Brain microvascular endothelial cell (primary cell): ENCODE measurements at places on chromosomes 2 and 18.

GRCh38 chr2:197028230-197028629 is 101.7 kb upstream of the PGAP1 start:
- DNase-seq, result peak; percentile 96

DNA sequence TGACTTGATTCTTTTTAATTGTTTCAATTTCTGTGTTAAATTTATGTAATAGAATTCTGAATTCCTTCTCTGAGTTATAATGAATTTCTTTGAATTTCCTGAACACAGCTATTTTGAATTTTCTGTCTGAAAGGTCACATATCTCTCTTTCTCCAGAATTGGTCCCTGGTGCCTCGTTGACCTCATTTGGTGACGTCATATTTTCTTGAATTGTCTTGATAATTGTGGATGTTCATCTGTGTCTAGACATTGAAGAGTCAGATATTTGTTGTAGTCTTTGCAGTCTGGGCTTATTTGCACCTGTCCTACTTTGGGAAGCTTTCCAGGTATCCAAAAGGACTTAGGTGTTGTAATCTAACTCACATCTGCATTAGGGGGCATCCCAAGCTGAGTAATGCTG is 111.4 kb upstream of the LRRTM4 start:
- no peak for DNase-seq

DNA sequence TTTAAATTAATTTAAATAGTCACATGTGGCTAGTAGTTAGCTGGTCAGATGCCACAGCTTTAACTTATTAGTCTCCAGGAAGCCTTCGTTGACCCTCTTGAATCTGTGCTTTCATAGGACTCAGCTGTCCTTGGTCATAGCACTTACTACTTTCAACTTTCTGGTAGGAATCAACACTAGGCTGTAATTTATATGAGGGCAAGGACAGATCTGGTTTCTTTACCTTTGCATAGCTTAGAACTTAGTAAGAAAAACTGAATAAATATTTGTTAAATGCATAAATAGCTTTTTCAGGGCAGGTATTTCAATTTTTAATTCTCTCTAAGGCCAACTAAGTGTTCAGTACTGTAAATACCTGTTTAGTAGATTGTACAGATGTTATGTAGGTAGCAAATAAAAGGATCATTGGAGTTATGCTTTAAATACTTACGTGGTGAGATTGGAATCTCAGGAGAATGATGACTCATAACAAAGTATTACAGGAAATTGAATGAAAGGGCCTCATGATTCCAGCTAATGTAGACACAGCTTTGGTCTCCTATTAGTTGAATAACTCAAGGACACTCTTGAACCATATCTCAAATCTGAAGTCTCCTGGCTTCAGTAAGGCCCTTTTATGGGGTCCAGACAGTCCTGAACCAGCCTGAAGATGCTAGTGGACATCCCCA is 2.6 kb downstream of the CLIP4 start:
- DNase-seq, result no peak

GRCh38 chr2:164903951-164904350 is 51.4 kb downstream of the SLC38A11 start:
- no peak for DNase-seq

GRCh38 chr2:86017901-86018896 is 87.5 kb downstream of the POLR1A start:
- DNase-seq, result no peak

DNA sequence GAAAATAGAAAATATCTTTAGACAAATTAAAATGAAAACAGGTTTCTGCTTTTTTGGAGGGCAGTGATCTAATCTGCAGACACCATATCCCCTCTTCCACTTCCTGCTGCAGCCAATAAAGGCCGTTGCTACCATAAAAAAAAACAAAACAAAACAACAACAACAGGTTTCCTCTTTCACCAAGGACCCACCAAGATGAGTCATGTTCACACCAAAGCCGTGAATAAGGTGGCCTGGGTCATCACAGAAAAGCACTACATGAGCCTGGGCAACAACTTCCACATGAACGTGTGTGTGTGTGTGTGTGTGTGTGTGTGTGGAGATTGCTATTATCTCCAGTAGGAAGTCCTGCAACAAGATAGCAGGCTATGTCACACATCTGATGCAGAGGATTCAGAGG is 24.8 kb upstream of the TFCP2L1 start:
- DNase-seq, result no peak

- no peak for DNase-seq
These were observed 676.3 kb downstream of the IRS1 start for GRCh38 chr2:226123300-226123699.

GRCh38 chr2:182980115-182980514 is 58.1 kb downstream of the NCKAP1 start:
- no peak for DNase-seq

- no peak for DNase-seq
These were observed 150.2 kb downstream of the KCNH7 start for GRCh38 chr2:162688403-162688802.

- DNase-seq, result no peak
These were observed 51.7 kb downstream of the BOLA3 start for GRCh38 chr2:74096052-74096451.

DNA sequence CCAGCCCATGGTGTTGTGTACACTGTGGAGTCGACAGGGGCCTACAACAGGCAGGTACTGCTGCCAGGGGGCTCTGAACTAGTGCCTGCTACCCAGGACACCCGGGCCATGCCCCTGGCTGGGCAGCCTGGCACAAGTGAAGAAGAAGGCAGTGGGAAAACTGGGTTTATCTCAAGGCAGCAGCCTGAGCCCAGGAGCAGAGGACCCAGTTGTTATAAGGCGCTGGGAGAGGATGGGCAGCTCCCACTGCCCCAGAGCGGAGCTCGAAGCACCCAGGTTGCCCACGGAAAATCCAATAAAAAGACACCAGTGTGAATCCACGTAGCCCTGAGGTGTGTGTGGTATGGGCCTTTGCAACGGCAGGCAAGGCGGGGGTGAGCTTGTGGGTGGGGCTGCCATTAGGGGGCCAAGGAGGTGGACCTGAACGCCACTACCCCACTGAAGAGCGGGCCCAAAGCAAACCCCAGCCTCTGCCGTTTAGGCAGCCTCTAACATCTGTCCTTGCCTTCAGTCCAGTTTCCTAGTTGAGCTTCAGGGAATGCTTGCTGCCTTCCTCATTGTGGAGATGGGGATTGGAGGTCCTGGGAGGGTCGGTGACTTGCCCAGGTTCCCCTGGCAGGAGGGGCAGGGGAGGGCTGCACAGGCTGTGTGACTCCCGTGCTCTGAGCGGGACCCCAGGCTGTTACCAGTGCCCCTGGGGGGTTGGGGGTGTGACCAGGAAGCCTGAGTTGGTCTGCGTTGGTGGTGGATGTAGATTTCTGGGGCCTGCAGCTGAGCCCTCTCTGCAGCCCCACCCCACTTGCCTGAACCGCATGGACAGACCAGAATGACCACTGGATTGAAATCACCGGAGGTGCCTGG is 16.0 kb downstream of the ARID5A start:
- no peak for DNase-seq

- DNase-seq, result no peak
These were observed 27.6 kb upstream of the GNAL start for GRCh38 chr18:11661430-11661829.

GRCh38 chr2:36441816-36442215 is 86.2 kb downstream of the CRIM1 start:
- no peak for DNase-seq

GRCh38 chr2:33342705-33343104 is 133.7 kb upstream of the RASGRP3 start:
- DNase-seq, result no peak
